ENCODE measurements at places on chromosomes 4 and X.

- DNase-seq = peak; percentile 29
These were observed 518.0 kb downstream of the TMA16 start for GRCh38 chr4:164012396-164013027.

DNA sequence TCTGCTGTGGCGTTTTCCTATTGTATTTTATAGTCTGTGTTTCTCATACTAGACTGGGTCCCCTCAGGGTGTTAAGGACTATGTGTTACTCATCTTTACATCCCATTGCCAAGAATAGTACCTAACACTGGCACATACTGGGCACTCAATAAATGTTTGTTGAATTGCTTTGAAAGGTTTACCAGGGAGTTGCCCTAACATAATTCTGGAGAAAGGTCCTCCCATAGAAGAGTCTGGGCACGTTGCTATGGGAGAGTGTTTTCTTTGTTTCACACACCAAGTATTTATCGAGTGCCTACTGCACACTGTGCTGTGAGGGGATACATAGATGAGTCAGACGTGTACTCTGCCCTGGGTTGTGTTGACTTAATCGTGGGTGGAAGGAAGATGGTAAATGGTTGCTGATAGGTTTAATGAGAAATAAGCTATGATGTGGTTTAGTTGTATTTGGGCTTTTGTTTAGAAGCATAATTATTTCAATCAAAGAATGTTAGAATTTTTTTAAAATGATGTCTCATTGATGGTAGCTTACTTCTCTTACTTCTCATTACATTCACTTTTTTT is 42.9 kb downstream of the AFF1 start:
- DNase-seq = peak; percentile 22

DNA sequence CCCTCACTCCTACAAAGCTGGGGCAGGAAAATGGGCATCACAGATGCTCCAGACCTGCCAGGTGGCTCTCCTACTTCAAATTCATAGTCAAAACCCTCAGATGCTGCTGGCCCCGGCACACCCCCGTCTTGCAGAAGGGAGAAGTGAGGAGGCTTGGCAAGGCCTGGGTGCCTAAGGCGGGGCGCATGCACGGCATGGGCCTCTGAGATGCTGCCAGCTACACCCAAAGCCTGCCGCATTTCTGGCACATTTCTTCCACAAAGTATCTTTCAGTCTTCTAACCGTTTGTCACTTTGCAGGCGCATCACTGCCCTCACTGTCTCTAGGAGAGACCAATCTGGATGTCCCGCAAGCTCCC is 19.6 kb downstream of the WDR1 start:
- DNase-seq = no peak

- no peak for DNase-seq
These were observed 38.6 kb downstream of the MAGEB17 start for GRCh38 chrX:16205840-16206239.

- DNase-seq = no peak
These were observed 105.8 kb downstream of the FAM53A start for GRCh38 chr4:1578251-1578773.

DNA sequence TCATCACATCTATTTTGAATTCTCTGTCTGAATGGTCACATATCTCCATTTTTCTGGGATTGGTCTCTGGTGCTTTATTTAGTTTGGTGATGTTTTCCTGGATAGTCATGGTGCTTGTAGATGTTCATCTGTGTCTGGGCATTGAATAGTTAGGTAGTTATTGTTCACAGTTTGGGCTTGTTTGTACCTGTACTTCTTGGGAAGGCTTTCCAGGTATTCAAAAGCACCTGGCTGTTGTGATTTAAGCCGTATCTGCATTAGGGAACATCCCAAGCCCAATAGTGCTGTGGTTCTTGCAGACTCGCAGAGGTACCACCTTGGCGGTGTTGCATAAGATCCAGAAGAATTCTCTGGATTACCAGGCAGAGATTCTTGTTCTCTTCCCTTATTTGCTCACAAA is 44.6 kb downstream of the COL4A5 start:
- no peak for DNase-seq

DNA sequence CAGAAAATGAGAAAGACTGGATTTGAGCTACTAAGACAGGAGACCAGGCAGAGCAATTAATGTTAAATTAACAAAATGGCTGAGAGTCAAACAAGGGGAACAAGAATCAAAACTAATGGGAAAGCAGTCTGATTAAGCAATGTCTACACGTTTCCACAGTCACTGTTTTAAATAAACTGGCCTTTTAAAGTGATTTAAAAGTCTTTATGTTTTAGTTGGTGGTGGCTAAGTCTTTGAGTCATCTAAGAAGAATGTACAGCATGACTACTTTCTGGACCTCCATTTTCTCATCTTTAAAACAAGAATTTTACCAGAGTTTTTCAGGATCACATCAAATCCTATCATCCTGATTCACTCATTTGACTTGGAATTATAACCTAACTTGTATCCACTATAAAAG is 233.8 kb downstream of the ENOX2 start:
- no peak for DNase-seq

DNA sequence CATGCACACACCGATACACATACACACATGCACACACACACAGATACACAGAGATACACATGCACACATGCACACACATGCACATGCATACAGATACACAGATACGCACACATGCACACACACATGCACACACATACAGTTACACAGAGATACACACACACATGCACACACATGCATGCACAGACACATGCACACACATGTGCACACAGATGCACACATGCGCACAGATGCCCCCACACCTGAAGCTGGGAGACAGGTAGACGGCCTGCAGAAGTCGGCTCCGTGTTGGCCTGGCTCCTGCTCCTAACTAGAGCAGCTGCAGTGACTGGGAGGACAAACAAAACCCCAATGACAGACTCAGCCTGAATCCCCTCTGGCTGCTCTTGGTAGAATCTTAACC is 46.8 kb downstream of the PSAPL1 start:
- DNase-seq = no peak

DNA sequence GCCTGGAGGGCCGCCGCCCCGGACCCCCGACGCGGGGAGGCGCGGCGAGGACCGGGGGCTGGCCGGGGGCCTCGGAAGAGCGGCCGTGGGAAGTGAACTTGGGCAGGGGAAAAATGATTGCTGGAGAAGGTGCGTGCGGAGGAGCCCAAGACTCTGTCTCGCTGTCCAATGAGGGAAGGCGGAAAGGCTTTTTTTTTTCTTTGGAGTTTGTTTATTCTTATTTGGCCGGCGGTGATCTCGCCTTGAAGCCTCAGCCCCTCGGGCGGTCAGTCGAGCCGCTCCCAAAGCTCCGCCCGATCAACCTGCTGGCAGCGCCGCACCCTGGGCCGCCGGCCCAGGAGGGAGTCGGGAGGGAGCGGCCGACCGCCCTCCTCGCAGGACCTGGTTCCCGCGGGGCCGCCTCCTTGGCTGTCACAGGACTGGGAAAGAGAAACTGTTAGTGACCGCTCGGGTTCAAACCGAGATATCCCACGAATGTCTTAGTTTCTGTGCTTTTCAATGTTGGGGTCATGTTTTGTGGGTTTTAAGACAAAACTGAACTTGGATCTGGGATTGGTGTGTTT is 2.5 kb downstream of the CPEB2 start:
- DNase-seq = peak; percentile 55

GRCh38 chr4:24980064-24980690 is 50.6 kb downstream of the LGI2 start:
- peak; percentile 63 for DNase-seq

DNA sequence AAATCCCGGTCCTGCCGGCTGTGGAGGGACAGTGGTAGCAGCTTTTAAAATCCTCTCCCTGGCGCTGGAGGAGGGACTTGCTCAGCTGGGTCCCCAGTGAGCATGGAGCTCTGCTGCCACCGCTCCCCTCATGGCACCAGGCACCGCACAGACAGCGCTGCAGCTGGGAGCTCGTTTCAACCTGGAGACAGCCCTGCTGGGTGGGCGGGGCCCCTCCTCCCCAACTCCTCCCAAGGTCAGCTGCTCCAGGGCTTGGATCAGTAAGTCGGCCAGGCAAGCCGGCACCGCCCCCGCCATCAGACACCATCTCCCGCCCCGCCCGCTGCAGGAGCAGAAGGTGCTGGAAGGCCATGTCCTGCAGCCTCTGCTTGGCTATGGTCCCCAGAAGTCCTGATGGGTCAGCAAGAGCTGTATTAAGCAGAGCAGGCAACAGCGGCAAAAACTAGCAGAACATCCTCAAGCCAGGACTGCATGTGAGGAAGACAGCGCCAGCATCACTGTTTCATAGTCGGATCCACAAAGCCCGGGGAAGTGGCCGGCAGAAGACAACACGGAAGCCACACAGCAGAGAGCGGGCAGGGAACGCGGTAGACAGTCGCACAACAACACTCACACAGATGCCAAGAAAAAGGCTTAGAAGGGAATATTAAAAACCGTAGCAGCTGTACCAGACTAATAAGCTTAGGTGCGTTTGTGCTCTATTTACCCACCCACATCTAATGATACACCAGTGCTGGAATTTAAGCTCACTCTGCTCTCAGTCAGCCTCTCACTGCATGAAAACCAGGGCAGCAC is 16.2 kb downstream of the ZFYVE28 start:
- peak; percentile 22 for DNase-seq

DNA sequence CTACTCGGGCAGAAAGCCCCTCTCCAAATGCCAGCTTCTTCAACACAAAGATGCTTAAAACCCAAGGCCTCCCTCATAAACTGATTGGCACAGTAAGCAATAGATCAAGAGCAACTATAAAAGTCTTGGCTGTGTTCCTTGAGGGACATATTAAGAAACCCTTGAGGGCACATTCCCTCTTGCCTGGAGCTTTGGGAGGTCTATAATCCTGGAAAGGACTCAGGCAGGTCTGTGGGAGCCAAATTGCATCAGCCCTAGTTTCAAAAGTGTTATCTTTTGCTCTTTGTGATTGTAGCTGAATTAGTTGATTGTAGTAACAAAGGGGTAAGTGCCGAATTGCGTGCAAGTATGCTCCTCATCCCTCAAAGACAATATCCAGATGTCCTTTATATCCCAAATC is 18.6 kb upstream of the SETD7 start:
- DNase-seq = no peak

DNA sequence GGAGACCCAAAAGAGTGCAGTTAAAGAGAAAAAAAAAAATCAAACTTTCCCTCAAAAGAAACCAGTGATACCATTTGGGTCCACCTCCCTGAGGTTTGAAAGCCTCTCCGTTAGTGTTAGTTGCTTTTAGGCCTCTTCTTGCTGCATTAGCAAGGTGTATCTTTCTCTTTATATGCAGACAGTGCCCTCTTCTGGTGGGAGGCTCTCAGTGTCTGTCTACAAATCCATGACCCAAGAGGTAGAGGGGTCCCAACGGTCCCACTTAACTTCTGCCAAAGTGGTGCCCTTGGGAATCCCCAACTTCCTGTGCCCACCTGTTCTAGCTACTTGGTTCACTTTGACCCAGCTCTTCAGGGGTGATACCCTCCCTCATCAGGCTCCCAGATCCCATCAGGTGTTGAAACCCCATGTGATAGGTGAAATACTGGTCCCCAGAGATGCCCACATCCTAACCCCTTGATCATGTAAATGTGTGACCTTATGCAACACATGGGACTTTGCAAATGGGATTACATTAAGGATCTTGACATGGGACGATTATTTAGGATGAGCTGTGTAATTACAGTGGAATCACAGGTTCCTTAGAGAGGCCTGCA is 63.7 kb upstream of the CD99 start:
- peak; percentile 65 for DNase-seq

DNA sequence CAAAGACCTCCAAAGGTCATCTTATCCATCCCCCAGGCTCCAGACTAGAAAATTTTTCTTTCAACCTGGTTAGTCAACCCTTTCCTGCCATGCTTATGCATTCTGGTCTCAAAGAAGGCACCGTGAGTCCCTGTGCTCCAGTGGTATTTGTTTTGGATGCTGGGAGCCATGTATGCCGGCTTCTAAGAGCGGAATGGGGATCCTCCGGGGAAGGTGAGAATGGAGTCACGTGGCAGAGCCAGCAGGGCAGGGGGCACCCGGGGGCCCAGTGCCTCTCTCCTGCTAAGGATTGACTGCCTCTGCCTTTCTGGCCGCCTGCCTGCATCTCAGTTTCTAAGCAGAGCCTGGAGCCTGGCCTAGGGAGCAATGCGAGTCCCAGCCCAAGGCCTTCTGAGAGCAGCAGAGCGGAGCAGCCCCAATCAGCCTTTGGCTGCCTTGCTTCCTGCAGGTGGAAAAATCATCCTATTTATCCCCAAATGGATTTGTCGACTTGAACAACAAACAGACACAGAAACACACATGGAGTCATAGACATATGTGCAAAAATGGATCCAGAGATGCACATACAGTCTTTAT is 141.0 kb downstream of the PJA1 start:
- DNase-seq = no peak

DNA sequence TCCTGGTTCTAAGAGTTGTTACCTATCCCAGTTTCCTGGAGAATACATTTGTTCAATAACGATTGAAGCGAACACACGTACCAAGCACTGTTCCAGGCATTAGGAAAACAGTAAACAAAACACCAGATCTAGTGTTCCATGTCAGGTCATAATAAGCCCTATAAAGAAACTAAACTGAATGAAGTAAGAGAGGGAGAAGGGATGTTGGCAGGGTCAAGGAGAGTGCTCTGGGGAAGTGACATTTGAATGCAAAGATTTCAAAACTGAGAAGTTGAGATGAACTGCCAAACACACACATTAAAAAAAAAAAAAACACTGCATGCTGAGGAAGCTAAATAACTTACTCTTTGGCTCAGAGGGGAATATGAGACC is 14.4 kb upstream of the ENAM start:
- DNase-seq = no peak

DNA sequence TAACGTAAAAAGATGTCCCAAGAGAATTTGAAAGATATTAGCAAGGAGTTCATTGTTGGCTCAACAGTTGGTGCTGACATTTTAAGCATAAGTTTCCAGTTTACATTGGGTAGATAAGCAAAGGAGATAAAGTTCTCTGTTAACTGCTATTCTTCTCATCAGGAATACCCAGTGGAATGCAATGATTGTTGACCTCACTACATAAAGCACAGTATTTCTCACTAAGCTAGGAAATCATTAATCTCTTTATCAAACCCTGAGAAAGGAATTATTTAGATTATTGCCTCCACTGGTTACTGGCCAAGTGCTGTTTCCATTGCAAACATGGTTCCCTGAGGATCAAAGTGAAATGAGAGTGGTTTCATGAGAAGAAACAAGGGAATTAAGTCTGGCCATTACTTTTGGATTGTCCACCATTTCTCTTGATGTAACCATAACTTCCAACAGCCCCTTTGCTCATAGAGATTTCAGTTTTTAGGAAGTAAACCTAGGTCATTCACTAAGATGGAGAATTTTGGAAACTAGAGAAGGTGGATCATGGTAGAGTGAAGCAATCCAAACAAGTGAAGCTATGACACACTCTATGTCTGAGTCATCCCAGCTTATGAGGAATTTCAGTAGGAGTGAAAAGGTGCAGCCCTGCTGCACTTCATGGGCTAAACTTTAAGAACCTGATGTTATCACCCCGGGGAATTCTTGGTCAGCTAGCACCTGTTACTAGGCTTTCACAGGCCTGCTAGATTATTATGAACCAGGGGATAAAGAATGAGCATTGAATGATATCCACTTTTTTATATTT is 163.4 kb downstream of the AREG start:
- no peak for DNase-seq

- no peak for DNase-seq
These were observed 63.9 kb downstream of the PPP3CA start for GRCh38 chr4:101283434-101283833.

Measured in activated CD4-positive, alpha-beta T cell treated with anti-CD3 and anti-CD28 coated beads, Interleukin-2, amount 10 ng/mL, durations not matched to agents 7 days and 5 days (primary cell).